Cortex of kidney (tissue), 1 donor: ENCODE measurements at places on chromosomes 6 and 20.

- DNase-seq: no peak
Measured at GRCh38 chr6:56821005-56821432, 133.9 kb upstream of the BEND6 start.

GRCh38 chr6:38024908-38025307 lies 205.4 kb downstream of the ZFAND3 start:
- no peak for DNase-seq

DNA sequence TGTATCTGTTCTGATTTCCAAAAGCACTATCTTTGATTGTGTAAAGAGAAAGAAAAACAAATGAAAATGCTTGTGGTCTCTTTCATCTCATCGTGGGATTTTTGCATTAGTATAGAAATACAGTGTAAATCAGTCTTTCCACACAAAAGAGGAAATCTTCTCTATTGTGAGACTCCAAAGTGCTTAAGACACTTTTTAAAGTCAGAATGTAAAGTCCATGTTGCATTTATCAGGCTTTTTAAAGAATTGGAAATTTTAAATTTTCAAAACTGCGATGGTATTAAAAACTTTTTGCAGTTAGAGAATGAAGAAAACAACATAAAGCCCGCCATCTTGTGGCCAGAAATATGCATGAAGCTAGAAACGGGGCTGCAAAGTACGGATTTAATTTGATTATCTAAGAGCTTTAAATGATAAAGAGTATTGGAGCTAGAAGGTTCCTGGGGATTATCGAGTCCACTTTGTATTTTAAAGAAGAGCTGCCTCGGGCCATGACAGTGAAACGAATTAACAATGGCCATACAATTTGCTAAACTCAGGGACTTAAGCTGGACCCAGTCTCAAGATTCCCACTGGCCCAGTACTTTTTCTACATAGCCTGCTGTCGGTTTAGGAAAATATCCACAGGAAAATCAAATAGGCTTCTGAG lies 339.6 kb downstream of the ARHGAP18 start:
- DNase-seq: no peak

- DNase-seq: no peak
Measured at GRCh38 chr6:11447265-11447664, 90.3 kb upstream of the TMEM170B start.

GRCh38 chr6:155378724-155379123 lies 64.4 kb upstream of the TFB1M start:
- no peak for DNase-seq

DNA sequence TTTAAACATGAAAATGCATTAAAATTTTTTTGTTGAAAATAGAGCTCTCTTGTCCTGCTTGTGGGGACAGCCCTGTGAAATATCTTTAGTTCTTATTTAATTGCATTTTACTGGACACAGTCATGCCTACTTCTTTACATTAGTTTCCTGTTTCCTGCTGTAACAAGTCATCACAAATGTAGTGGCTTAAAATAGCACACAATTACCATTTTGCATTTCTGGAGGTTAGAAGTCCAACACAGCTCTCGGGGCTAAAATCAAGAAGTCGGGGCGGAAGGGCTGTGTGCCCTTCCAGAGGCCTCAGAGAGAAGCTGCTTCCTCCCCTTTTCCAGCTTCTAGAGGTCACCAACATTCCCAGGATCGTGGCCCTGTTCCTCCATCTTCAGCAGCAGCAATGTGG lies 29.4 kb downstream of the PNLDC1 start:
- no peak for DNase-seq

GRCh38 chr6:33164665-33165373 lies 27.4 kb downstream of the COL11A2 start:
- DNase-seq: no peak

DNA sequence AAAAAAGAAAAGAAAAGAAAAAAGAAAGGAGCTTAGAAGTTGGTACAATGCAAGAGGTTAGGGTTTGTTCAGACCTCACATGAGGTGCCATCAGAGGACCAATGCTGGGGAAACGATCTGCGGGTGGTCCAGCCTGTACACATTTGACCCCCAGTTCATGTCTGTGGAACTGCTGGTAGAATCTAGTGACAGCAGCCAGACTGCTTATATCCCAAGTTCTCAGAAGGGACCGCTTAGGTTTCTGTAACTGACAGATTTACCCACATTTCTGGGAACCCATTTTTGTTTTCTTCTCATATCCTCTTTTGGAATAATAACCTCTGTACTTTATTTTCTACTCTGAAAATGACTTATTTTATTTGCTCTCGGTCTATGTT lies 4.7 kb downstream of the PPP1R18 start:
- DNase-seq: no peak

GRCh38 chr6:6235786-6236185 lies 84.7 kb downstream of the F13A1 start:
- DNase-seq: no peak
